HCT116 (cell line): ENCODE measurements at places on chromosomes 5 and 9. TPM values are rescaled to one million over a fixed set of nuclear protein-coding genes. Genes with fewer than 3 reads are reported as not detected.

OSTF1 gene
- 20.7 TPM for total RNA-seq

DNA sequence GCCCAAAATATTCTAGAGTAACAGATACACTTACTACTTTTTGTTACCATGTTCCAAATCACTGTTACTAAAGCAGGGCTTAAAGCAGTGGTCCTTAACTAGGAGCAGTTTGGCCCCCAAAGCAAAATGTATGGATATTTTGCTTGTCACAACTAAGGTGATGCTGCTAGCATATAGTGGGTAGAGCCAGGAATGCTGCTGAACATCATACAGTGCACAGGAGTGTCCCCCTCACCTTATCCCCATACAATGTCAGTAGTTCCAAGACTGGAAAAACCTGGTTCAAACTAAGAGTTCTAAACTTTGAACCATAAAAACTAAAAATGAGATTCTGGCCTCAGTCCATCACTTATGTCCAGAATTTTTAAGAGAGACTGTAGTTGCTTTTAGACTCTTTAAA, 28.1 kb downstream of the DIMT1 start:
- H3K4me3 ChIP-seq: no peak overlapping the region
- peaks cover 23% of the 10 kb centered on the region for H3K4me1 ChIP-seq
- H3K36me3 ChIP-seq: peaks cover 10% of the 10 kb centered on the region; the same call in 1 of the 2 replicates
- DNase-seq: no peak
- H3K27me3 ChIP-seq: no peaks in the 10 kb centered on the region
- no peak overlapping the region for H3K27ac ChIP-seq

GRCh38 chr9:79512251-79512650, 59.5 kb upstream of the TLE4 start:
- DNase-seq: no peak
- no peak overlapping the region for H3K27ac ChIP-seq
- H3K4me3 ChIP-seq: no peak overlapping the region
- no peaks in the 10 kb centered on the region for H3K36me3 ChIP-seq
- H3K4me1 ChIP-seq: no peaks in the 10 kb centered on the region
- no peaks in the 10 kb centered on the region for H3K27me3 ChIP-seq

DNA sequence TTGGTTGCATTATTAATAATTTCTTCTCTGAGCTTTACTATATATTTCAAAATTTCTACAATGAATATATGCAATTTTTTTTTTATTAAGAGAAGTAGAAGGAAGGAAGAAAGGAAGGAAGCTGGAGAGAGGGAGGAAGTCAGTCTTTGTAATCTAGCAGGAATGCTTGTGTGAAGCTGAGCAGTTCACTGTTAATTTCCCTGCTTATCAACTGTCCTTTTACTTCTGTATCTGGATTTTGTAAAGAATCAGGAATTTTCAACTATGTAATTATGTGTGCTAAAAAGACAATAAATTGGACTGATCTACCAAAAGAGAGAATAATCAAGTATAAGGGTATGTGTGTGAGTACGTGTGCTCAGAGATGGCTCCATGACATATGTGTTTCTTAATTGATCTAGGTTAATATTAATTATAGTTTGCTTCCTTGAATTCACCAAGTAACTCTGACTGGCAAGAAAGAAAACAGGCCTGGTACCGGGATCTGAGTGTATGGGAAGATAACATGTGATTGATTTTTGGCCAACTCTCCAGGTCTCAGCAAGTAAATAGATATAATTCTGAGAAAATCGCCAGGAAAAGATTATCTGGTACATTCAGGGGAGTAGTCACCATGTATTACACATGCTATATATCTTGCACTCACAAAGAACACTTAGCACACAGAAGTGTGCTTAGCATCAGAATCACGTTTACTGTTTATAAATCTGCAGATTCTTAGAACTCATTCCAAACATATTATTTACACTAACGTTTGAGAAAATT, 1758.8 kb upstream of the WWC1 start:
- no peak overlapping the region for H3K27ac ChIP-seq
- H3K36me3 ChIP-seq: no peaks in the 10 kb centered on the region
- no peak for DNase-seq
- H3K4me3 ChIP-seq: no peak overlapping the region
- no peaks in the 10 kb centered on the region for H3K27me3 ChIP-seq

DNA sequence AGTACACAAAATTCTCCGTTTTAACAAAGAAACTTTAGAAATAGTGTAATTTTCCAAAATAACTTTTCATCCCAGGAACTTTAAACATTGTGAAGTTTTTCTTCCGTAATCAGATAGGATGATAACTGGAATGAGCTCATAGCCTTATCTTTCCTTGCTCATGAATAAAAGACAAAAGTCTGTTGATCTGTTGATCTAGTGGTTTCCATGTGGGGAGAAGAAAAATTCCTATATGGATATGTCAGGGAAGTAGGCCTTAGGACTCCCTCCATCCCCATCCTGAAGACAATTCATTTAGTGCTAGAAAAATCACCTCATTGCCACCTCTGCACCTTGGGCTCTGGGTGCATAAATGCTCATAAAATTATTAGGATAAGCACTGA, 266.6 kb downstream of the SMARCA2 start:
- H3K27ac ChIP-seq: no peak overlapping the region
- H3K4me1 ChIP-seq: peaks cover 11% of the 10 kb centered on the region
- H3K27me3 ChIP-seq: no peaks in the 10 kb centered on the region
- DNase-seq: no peak
- no peak overlapping the region for H3K4me3 ChIP-seq

- DNase-seq: no peak
- H3K27ac ChIP-seq: no peak overlapping the region
- no peak overlapping the region for H3K4me3 ChIP-seq
- H3K36me3 ChIP-seq: no peaks in the 10 kb centered on the region
Observed at GRCh38 chr5:38162625-38163024, 95.7 kb upstream of the EGFLAM start.

DNA sequence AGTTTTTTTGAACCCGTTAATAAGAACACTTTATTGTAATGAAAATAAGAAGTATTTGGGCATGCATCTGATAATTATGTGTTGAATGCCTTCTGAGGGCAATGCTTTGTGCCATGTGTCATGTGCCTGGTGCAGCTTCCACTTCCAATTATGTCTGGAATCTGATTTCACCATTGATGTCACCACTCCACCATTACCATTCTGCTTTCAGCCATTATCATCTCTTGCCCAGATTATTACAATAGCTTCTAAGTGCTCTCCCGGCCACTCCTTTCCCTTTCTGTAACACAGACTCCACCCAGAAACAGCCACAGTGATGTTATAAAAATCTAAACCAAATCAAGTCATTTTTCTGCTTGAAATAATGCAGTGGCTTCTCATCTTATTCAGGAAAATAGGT, 171.7 kb downstream of the C9orf152 start:
- H3K27ac ChIP-seq: no peak overlapping the region
- no peak for DNase-seq
- no peak overlapping the region for H3K4me3 ChIP-seq
- H3K4me1 ChIP-seq: peaks cover 18% of the 10 kb centered on the region; the same call in 1 of the 2 replicates
